ENCODE measurements at places on chromosomes 11 and 22.

- DNase-seq, result no peak
Observed at GRCh38 chr11:68041617-68042218, 2.9 kb downstream of the TCIRG1 start.

- DNase-seq, result no peak
Observed at GRCh38 chr11:65043881-65044501, 3.0 kb downstream of the SAC3D1 start.

DNA sequence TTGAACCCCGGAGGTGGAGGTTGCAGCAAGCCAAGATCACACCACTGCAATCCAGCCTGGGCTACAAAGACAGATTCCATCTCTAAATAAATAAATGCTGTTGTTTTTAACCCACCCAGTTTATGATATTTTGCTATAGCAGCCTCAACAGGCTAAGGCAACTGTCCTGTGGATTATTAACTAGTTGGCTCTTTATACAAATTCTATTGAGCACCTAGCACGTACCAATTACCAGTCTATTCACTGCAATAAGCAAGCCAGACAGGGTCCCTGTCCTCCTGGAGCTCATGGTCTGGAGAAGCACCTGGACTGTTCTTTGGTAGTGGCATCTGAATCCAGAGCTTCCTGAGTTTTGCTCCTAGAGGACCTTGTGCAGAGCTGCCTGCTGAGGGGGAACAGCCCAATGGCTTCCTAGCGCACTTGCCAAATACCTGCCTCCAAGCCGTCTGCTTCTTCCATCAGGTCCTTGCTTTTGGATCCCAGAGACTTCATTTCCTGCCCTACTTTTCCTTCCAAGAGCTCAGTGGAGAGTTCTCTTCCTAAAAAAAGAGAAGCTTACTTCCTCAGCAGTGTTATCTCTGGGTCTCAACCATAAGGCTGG is 49.9 kb upstream of the MICAL2 start:
- no peak for DNase-seq

- no peak for DNase-seq
Observed at GRCh38 chr11:75351541-75351790, at the start of gene ARRB1. Gene ARRB1, minus strand, starts transcription at chr11:75351661. Its CDS starts 54 bp downstream, at chr11:75351607.

- DNase-seq, result no peak
Observed at GRCh38 chr11:46574656-46575055, 19.2 kb downstream of the AMBRA1 start.

GRCh38 chr11:65934014-65934413 is 11.3 kb upstream of the TSGA10IP start:
- peak; percentile 5 for DNase-seq

Data from NCI-H1694 (cell line).